ENCODE measurements at places on chromosomes 16 and 17. TPM values are rescaled to one million over a fixed set of nuclear protein-coding genes. Genes with fewer than 3 reads are reported as not detected.

DNA sequence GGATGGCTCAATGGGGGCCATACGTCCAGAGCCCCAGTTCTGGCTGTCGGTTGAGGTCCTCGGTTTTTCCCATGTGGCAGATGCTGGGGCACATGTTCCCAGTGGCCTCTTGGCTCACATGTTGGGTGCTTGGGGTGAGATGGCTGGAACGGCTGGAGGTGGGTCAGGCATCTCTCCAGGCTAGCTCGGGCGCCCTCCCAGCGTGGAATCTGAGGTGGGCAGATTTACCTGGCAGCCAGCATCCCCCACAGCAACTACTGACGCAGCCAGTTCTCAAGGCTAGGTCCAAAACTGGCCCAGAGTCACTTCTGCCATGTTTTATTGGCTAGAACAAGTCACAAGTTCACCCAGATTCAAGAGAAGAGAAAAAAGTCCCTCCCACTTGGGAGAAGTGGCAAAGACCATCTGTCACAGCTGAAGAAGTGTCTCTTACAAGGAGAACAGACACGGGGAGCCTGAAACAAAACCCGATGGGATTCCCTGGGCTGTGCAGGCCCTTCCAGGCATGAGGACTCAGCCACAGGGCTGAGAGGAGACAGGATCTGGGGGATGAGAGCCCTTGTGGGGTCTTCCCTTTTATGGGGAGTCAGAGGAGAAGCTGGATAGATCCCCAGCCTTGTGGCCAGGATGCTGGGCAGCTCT is 15.2 kb downstream of the ACE start:
- no peak for DNase-seq

DNA sequence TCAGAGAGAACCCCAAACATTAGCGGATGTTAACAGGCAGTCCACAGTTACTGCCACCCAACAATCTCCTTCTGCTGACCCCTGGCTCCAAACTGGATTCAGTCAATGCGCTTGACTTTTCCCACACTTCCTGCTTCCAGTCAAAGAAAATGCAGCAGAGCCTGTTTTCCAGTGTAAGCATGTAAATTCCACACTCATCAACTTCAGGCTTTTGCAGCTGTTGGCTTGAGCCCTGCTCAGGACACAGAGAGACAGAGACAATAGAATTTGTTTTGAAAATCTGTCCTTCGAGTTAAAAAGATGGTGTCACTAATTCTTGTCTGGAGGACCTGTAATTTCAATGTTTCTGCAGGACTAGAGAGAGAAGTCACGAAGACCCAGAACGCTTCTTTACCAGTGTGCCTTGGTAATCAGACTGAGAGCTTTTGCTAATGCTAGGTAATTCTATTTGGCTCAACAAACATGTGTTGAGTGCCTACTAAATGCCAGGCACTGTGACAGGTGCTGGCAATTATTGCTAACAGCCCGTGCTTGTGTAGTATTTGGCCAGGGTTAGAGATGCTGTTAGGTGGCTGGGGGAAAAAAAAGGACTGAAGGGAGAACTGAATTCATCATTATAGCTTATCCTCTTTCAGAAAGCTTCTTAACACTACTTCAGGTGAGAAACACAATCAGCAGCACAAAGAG is 32.5 kb downstream of the HOXB1 start:
- no peak for DNase-seq

- DNase-seq: no peak
These were observed 34.9 kb upstream of the RGS9 start for GRCh38 chr17:65102235-65102634.

GRCh38 chr17:65346166-65346565 is 209.0 kb downstream of the RGS9 start:
- DNase-seq: no peak

The KRTAP9-3 gene
- polyA plus RNA-seq: not detected

DNA sequence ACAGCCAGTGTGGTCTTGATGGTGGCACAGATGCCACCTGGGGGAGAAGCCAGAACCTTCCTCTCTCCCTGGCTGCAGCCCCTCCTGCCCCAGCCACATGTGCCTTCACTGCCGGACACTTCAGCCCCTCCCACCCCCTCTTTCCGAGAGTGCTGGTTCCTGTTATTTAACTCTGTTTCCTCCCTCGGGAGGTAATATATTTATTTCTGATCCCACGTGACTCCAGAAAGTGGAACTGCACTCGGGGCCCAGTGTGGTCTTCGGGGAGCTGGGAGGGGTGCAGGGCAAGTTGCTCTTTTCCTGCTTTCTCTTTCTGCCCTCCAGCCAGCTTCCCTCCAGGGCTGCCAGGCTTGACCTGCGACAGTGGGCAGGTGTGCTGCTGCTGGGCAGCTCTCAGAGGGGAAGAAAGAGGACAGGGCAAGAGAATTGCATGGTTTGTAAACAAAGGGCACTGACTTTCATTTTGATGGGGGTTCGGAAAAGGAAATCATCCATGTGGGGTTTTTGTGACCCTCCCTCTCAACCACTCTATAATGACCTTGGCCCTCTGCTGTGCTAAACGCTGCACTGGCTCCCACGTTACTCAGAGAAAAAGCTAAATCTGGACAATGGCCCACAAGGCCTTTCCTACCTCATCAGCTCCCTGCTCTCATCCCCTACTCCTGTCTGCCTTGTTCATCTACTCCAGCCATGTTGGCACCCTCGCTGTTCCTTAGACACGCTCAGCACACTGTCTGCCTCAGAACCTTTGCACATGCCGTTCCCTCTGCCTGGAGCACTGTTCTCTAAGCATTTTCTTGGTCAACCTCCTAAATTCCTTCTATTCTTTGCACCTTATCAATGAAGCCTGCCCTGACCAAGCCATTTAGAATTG is 8.2 kb upstream of the CIITA start:
- no peak for DNase-seq

The EMP2 gene
- polyA plus RNA-seq: 31.7 TPM

The TBC1D3 gene
- polyA plus RNA-seq: not detected

DNA sequence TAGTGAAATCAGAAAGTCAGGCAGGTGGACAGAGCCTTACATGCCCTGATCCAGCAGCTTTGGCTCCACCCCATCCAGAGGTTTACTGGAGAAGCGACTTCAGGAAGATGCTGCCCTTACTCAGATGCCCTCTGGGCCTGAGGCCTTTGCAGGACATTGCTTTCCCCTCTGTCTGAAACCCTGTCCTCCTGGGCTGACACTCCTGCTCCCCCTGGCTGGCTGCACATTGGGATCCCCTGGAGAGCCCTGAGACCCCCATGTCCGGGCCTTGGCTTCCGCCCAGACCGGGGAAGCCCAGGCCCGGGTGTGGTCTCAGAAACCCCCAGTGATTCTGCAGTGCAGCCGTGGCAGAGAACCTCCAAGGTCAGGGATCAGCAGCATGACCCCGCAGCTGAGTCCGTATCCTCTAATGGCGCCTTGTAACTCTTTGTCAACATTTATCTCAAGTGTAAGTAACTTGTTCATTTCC is 36.6 kb downstream of the BCO1 start:
- DNase-seq: no peak

DNA sequence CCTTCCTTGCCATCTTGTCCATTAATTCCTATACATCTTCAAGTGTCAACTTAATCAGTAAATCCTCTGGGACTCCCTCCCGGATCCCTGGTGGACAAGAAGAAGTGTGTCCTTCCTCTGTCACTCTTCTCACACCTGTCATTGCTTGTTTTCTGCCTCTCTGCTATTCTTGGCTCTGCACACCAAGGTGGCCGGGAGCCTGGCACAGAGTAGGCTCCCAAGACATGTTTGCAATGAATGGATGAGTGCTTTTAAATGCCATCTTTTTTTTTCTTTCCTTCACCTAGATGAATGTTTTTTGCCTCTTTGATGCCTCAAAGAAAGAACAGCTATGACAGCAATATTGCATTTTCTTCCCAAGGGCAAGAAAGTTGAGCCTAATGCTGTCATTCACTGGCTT is 58.0 kb upstream of the CLEC18A start:
- DNase-seq: no peak

The CCL7 gene
- not detected for polyA plus RNA-seq

- DNase-seq: no peak
These were observed 66.1 kb upstream of the HS3ST4 start for GRCh38 chr16:25625620-25626019.

DNA sequence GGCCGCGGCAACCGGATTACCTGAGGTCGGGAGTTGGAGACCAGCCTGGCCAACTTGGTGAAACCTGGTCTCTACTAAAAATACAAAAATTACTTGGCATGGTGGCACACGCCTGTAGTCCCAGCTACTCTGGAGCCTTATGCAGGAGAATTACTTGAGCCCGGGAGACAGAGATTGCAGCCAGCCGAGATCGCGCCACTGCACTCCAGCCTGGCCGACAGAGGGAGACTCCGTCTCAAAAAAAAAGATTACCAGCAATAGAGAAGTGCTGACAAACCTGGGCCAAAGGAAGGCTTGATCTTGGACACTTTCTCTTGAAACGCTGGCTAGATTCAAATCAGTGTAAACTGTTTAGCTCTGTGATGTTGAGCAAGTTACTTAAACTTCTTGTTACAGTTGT is 4.3 kb downstream of the MT1H start:
- DNase-seq: no peak

DNA sequence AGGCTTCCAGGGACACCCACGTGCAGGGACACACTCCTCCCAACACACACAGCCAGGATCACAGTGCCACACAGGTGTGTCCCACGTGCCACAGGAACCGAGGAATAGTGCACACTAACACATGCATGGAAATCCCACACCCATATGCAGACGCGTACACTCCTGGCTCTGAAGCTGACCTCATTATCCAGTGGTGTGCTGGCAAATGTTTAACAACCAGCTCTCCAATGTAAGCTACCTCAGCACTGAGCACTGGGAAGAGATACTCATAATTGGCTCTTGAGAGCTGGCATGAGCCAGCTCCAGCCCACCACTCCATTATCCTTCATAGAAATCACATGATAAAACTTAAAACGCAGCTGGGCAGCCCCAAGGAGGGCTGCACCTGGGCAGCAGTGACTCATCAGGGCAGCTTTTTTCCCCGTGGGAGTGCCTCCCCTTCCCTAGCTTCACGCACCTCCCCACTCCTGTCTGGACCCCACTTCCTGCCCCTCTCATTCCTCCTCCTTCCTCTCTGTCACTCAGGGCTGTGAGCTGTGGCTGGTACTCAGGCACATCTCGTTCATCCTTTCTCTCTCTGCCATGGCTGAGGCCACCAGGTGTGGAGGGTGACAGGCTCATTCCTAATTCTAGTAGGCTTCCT is 14.9 kb upstream of the TBX21 start:
- no peak for DNase-seq

The PABPN1L gene
- not detected for polyA plus RNA-seq

DNA sequence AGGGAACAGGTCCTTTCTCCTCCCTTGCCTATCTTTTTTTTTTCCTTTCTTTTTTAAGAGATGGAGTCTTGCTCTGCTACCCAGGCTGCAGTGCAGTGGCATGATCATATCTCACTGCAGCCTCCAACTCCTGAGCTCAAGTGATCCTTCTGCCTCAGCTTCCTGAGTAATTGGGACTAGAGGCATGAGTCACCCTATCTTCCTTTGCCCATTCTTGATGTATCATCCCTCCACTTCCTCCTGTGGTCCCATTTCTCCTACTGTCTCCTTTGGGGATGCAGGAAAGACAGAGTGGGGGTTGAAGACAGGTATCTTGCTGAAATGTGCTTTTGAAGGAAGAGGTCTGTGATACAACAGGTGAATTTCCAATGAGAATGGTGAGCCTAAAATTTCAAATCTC is 5.5 kb downstream of the MYO19 start:
- DNase-seq: peak; percentile 44

DNA sequence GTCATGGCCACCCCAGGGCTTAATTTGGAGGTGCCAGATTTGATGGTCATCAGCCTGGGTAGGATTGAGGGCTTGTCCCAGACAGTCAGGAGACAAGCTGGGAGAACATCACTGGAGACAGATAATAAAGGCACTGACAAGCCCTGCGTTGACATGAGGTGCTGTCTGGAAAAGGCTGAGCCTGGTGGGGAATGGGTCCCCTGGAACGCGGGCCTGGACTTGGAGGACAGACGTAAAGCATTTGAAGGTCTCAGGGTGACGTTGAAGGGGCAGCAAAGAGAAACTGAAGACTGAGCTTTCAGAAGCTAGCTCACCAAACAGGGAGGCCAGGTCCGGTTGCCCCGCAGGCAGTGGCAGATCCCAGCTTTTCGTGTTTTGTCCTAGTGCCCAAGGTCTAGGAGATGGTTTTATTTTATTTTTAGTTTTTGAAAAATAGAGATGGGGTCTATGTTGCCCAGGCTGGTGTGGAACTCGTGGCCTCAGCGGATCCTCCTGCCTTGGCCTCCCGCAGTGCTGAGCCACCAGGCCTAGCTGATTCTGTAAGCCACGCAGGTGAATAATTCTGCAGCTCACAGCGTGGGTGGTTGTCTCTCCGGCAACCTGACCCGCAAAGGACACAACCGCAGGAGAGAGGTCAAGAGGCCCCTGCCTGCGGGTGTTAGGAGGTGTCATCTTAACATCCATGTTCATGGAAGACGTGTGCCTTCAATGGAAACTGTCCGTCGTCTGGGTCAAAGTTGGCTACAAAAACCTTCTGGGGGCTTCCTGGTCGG is 37.6 kb downstream of the METRNL start:
- DNase-seq: no peak

The TEKT5 gene
- not detected for polyA plus RNA-seq

The COG4 gene
- 31.2 TPM for polyA plus RNA-seq

The EVPL gene
- 10.9 TPM for polyA plus RNA-seq

- no peak for DNase-seq
These were observed 16.8 kb downstream of the CDR2 start for GRCh38 chr16:22357635-22357971.

DNA sequence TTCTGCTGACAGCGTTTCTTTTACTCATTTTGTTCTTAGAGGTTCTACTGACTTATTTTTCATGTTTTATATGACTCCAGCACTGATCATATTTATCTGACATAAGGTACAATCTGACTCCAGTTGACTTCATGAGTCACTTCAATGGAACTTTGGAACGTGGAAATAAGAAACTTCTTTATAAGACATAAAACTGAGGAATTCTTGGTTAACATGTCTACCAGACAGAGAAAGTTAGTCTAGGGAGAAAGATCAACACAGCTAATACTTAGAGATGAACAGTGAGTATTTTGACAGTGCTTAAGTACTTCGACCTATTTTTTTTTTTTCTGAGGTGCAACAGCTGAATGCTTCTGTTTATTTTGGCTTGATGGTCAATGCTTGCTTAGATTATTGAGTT is 679.5 kb downstream of the KCNJ2 start:
- DNase-seq: peak; percentile 57

GRCh38 chr17:40819528-40820125 is 2.8 kb downstream of the KRT10 start:
- no peak for DNase-seq

The OR3A3 gene
- polyA plus RNA-seq: not detected

The FA2H gene
- polyA plus RNA-seq: 0.17 TPM

The PYY gene
- 0.24 TPM for polyA plus RNA-seq

The CCL1 gene
- polyA plus RNA-seq: not detected

Data from foreskin keratinocyte (primary cell).